ENCODE measurements at places on chromosomes 2 and 18. TPM values are rescaled to one million over a fixed set of nuclear protein-coding genes. Genes with fewer than 3 reads are reported as not detected.
A peak's percentile ranks its signal among the peaks of the same experiment; 100 is the strongest.

DNA sequence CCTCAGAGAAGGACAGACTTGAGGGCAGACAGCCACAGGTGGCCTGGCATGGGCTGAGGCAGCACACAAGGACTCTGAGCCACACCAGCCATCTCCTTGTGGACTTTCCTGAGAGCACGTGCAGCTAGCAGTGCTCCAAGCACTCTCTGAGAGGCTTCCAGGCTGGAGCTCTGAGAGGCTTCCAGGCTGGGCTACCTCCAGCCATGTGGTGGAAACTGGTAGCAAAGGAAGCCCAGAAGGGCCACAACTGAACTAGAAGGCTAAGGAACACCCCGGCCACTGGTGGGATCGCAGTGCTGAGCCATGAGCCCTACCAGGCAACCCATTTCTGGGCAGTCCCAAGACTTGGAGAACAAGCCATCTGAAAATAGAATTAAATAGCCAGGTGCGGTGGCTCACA is 39.5 kb downstream of the BCL11A start:
- no peak for DNase-seq

GRCh38 chr2:156999661-157000060 is 257.8 kb upstream of the GALNT5 start:
- DNase-seq = peak; percentile 63

GRCh38 chr2:48856144-48856543 is 100.6 kb upstream of the LHCGR start:
- DNase-seq = peak; percentile 19

GRCh38 chr18:22831441-22831904 is 101.7 kb upstream of the RBBP8 start:
- DNase-seq = peak; percentile 95

Gene SH3BP4
- total RNA-seq = 24.6 TPM

GRCh38 chr2:26184121-26184520 is 11.2 kb downstream of the GAREM2 start:
- DNase-seq = no peak

DNA sequence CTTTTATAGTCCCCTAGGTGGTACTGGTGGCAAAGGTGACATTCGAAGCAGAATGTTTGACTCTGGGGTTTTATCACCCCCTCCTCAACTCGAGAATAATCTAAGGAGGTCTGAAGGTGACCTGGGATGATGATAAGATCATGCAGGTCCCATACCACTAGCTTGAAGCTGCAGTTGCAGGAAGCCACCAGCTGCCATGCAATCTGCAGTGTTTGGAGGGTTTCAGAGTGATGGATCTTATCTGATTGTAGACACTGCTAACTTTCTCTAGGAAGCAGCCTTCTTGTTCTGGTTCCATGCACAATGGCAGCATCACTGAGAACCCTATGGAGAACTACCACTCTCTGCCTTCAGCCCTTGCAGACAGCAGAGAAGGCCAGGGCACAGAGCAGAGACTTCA is 59.4 kb upstream of the LRPPRC start:
- DNase-seq = no peak

GRCh38 chr2:121272596-121272995 is 12.4 kb downstream of the TFCP2L1 start:
- peak; percentile 50 for DNase-seq

Gene DLGAP1
- 0.26 TPM for total RNA-seq

Gene AKAIN1
- not detected for total RNA-seq

Gene FRZB
- 0.38 TPM for total RNA-seq

GRCh38 chr2:241850544-241851324 is 8.0 kb downstream of the PDCD1 start:
- DNase-seq = no peak

DNA sequence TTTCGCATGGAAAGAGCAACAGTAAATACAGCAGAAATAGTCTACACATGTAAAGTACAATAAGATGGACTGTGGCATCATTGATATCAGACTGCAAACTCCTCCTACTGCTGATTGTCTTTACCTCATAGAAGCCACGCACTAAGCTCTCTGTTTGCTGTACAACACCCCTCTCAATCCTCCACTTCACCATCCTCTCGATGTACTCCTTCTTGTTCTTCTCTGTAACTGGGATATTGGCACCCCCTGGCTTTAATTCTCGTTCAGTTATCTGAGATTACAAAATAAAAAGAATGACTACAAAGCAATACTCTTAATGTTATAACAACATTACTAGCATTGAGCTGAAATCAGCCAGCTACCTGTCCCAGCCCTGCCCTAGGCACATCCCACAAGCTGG is 49.3 kb upstream of the STK17B start:
- DNase-seq = no peak

DNA sequence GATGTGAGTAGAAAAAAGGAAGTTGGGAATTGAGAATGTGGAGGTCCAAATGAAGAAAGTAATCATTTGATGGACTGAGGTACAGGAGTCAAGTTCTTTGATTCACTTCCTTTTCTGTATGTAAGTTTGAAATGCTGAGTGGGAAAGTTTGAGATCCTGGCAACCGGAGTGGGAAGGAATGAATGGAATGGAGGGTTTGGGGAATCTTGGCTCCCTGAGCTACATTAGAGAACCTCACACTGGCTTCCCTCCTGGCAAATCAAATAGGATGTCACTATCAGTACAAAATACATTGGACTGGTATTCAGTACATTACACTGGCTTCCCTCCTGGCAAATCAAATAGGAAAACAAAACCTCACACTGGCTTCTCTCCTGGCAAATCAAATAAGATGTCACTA is 9.8 kb upstream of the RNF138 start:
- DNase-seq = no peak

Gene SERPINB4
- 15.7 TPM for total RNA-seq

Gene KCNK3
- not detected for total RNA-seq

GRCh38 chr18:31243740-31244512 is 74.0 kb upstream of the DSG1 start:
- DNase-seq = no peak

DNA sequence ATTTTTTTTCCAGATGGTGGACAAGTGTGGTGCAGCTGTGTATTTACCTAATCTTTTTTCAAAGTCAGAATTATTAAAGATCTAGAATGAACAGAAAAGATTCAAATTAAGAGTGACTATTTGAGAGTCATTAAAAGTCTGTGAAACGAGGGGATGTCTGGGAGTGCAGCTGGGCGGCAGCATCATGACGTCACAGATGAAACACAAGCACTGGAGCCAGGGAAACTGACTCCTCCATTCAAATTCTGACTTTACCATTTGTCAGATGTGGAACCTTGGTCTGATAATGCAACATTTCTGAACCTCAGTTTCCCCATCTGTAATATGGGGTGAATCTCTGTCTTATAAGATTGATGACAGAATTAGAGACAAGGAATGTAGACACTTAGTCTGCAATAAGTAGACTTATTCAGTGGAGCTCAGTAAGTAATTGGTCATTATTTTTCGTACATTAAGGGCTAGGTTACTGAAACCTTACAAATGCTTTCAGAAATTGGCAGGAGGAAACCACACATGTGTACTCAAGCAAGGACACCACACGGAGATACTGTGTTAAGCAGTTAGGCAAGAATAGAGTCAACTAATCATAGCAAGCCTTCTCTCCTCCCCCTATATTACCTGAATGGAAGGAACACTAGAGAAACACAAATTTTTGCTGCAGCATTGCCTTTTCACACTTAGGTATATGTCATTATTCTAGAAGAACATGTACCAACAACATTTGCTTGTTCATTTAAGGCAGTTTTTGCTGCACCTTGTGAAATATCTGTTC is 27.8 kb upstream of the CXXC1 start:
- no peak for DNase-seq

Gene KLHL41
- under 0.01 TPM for total RNA-seq

DNA sequence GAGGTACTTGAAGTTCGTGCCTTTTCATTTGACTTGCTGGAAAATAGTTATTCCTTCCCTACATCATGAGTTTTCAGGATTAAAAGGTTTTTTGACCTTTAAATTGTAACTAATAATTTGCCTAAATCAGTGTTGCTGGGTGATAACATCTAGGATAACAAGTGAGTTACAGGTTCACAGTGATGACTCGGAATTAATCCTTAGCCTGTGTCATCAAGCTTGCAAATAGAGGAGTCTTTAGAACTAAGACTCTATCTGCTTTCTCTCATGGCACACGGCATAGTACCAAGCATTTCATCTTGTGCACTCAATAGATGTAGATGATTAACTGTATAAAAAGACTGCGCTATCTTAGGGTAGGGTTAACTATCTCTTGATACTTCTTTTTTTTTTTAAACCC is 79.5 kb downstream of the CAMKMT start:
- peak; percentile 59 for DNase-seq

GRCh38 chr18:9653390-9653789 is 39.0 kb upstream of the PPP4R1 start:
- no peak for DNase-seq

Gene ORC4
- total RNA-seq = 32.0 TPM
